CD4-positive, alpha-beta T cell treated with Interleukin-2 at 100 ng/mL for 4 hours (primary cell): ENCODE measurements at places on chromosomes 2 and 18.

GRCh38 chr2:60715561-60715960 lies 40.5 kb upstream of the PAPOLG start:
- DNase-seq, result no peak

DNA sequence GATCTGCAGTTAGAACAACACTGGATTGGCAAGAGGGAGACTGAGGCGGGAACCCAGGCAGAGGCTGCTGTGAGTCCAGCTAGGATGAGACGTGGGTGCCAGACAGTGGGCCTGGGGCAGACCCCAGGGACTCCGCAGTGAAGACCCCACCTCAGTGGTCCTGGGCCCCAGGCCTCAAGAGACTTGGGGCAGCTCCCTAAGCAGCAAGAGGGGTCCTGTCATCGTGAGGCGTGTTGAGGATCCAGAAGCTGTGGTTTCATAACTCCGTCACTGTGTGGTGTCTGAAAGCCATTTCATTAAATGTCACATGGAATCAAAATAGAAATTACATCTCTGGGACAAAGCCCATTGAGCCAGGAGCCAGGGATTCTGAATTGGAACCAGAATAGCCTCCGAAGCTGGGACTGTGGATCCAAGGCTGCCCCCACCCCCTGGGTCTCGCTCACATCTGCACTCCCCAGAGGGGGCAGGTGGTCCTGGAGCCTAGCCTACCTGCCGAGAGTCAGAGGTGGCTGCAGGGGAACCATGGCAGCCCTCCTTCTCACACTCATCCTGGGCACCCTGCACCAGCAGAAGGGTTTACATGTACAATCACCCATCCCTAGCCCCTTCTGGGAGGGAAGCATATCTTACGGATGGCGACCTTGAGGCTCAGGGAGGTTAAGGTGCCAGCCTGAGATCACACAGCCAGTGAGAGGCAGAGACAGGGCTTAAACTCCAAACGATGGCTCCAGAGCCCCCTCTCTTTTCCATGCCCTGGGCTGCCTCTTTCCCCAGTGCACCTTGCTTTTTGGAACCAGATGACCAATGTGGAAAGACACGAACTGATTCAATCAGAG lies 23.2 kb downstream of the RRM2 start:
- DNase-seq, result no peak

DNA sequence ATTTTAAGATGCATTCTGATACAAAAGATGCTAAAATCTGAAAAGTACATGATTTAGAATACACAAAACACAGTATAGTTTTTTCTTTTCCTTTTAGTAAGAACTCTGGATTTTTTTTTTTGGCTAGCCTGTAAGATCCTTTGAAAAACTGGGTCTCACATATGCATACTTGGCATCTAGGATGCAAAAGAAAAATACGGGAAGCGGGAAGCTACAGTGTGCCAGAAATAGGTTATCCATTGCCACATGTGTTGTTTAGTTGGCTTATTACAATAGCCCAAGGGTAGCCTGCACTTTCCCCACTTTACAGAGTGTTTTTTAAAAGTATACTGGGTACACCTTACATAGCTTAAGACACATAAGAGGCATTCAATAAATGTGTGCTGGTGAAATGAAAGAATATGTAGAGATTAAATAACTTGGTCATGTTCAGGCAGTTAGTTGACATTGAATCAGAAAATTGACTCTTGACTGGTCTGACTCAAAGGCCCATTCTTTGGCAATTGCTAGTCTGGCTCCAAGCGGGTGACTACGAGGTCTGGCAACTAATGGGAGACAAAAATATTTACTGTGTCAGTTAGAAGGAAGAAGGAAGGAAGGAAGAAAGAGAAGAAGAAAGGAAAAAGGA lies 286.8 kb upstream of the TRIB2 start:
- no peak for DNase-seq

DNA sequence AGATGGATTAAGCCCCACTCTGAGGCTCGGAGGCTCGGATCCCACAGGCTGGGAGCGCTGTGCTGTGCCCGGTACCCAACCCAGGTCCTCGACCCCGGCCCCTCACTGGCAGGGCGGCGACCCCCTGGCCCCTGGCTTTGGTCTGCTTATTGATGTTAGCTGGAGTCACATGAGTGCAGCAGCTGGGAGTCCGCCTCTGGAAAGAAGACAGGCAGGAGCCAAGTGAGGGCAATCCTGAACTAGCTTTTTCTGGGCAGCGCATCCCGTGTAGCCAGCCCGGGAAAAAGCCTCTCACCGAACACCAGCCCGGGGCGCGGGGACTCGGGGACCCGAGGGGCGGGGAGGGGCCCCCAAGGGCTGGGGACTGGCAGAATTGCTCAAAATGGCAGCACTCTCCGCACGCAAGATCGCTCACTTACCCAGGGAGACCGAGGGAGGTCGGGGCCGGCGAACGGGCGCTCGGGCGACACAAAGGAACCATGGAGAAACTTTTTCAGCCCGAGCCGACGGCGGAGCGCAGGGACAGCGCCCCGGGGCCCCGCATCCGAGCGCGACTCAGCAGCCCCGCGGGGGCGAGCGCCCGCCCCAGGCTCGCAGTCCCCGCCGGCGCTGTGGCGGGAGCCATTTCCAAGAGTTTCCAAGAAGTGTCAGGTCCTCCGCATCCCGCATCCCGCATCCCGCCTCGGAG lies 567 bp downstream of the TMEM200C start:
- DNase-seq, result no peak

DNA sequence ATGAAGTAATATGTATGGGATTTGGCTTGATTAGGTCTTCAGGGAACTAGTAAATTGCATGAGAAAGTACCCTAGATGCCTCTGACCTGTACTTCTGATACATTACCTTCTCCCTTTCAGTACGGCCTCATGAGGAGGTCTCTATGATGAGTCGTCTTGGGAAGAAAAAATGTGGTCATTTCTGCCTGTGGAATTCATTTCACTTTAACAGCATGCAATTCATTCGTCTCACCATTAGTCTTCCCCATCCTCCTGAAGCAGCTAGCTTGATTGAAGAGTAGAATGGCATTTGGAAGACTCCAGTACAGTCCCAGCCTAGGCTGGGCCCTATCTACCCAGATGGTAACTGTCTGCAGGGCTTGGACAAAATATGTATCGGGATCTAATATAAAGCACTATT lies 52.2 kb downstream of the TMX3 start:
- DNase-seq, result no peak

GRCh38 chr2:213007290-213007838 lies 144.0 kb downstream of the IKZF2 start:
- DNase-seq, result no peak

DNA sequence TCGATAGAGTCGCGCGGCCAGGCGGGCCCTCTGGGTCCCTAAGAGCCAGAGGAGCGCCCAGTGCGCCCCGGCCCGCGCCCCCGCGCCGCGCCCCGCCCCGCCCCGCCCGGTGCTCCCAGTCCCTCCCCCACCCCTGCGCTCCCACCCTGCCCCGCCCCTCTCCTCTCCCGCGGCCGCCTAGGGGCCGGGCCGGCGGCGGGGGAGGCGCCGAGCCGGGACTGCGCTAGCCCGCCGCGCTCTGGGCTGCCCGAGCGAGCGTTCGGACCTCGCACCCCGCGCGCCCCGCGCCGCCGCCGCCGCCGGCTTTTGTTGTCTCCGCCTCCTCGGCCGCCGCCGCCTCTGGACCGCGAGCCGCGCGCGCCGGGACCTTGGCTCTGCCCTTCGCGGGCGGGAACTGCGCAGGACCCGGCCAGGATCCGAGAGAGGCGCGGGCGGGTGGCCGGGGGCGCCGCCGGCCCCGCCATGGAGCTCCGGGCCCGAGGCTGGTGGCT lies at the start of gene GPC1:
Gene GPC1, plus strand, starts transcription at position 207 of the 491 bp plus-strand sequence. Its CDS starts 256 bp downstream, at position 463.
- DNase-seq, result peak; percentile 53

GRCh38 chr2:44579115-44579836 lies 217.5 kb downstream of the CAMKMT start:
- no peak for DNase-seq

DNA sequence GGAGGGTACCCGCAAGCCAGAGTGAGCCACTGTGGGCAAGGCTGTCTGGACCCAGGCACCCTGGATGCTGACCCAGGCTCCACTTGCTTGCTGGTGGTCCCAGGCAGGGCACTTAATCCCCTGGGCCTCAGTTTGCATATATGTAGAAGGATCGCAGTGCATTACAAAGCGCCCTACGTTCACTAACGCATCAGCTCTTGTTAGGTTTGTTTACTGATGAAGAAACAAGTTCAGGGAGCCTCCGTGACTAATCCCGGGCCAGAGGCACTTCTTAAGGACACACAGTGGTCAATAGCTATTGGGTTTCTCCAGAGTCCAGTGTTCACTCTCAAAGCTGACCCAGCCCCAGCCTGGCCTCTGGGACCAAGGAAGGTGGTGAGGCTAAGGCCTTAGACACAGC lies 70.2 kb downstream of the LBH start:
- no peak for DNase-seq

DNA sequence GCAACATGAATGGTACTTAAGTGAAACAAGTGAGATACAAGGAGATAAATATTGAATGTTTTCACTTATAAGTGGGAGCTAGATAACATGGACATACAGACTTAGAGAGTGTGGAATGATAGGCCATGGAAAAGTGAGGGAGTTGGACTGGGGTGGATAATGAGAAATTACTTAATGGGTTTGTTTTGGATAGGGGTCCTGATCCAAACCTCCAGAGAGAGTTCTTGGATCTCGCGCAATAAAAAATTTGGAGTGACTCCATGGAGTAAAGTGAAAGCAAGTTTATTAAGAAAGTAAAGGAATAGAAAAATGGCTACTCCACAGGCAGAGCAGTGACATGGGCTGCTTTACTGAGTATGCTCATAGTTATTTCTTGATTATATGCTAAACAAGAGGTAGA lies 508.9 kb downstream of the CNTNAP5 start:
- no peak for DNase-seq

DNA sequence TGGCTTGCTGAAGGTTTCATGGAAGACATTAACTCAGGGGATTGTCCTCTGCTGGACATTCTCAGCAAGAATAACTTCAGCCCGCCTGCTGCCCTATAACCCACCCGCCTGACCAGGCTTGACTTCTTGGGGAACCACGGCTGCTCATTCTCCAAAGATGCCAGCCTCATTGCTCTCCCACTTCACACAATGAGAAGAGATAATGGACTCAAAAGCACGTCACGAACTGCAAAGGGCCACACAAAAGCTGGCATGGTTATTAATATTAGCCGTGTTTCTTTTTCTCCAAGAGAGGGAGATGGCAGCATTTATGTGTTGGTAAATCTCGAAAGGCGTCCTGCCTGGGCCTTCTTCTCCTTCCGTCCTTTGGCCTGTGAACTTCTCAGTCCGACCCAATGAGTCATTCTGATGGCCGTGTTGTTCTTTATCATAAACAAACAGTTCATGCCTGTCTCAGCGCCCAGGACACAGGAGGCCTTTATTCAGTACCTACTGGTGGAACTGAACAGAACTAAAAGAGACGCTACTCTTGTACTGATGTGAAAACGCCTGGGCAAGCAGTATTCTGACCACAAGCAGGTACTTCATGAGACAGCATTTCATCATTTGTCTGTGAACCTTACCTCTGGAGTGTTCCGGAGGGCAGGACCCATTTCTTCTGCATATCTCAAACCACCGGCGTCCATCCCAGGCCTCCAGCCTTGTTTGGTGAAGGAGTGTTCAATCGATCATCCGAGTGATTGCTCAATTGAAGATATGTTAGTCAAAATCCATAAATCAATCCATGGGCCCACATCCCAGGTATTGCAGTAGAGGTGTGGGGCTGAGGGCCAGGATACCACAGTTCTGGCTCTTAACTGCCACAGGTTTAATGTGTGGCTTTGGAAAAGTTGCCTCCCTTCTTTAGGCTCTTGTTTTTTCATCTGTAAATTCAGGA lies 25.1 kb upstream of the KLHL29 start:
- no peak for DNase-seq

GRCh38 chr2:217463402-217464075 lies 539.3 kb downstream of the TNS1 start:
- DNase-seq, result no peak

DNA sequence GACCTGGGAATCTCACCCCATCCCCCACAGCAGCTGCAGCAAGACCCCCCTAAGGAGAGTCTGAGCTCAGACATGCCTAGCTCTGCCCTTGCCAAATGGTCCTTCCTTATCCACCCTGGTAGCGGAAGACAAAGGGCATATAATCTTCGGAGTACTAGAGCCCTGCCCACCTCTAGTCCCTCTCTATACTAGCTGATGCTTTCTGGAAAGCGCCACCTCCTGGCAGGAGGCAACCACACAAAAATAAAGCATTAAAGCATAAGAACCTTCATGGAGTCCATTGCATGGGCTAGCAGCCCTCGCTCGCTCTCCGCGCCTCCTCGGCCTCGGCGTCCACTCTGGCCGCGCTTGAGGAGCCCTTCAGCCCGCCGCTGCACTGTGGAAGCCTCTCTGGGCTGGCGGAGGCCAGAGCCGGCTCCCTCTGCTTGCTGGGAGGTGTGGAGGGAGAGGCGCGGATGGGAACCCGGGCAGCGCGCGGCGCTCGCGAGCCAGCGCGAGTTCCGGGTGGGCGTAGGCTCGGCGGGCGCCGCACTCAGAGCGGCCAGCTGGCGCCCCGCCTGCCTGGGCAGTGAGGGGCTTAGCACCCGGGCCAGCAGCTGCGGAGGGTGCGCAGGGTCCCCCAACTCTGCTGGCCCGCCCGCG lies 941.2 kb downstream of the SUCLG1 start:
- DNase-seq, result no peak

DNA sequence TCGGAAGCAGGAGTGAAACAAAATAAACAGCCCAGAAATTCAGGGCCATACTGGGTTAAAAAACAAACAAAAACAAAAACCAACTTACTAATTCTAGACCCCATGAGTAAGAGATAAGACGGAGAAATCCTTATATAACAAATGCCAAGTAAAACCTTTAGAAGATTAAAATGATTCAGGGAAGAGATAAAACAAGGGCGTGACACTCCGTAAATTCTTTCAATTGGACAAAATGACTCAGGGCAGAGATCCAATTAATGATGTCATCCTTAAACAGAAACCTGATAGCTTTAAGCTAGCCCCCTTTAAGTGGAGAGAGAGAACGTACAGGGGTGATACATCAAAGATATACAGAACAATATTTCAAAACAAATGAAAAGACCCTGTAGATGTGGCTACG lies 317.4 kb downstream of the NBAS start:
- DNase-seq, result no peak

DNA sequence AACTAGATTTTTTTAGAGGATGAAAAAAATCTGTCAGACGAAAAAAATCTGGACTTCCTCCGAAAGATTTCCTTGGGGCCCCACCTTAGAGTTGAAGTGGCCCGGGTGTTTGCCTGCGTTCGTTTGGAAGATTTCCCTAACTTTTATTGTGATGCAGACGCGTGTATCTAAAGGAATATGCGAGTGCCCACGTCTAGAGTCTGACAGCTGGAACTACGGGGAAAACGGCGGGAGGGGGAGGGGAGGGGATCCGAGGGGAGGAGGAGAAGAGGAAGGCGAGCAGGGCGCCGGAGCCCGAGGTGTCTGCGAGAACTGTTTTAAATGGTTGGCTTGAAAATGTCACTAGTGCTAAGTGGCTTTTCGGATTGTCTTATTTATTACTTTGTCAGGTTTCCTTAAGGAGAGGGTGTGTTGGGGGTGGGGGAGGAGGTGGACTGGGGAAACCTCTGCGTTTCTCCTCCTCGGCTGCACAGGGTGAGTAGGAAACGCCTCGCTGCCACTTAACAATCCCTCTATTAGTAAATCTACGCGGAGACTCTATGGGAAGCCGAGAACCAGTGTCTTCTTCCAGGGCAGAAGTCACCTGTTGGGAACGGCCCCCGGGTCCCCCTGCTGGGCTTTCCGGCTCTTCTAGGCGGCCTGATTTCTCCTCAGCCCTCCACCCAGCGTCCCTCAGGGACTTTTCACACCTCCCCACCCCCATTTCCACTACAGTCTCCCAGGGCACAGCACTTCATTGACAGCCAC lies 2.4 kb upstream of the SP9 start:
- no peak for DNase-seq

GRCh38 chr18:59904011-59904601 lies 4.3 kb downstream of the PMAIP1 start:
- DNase-seq, result no peak

- DNase-seq, result no peak
Observed at GRCh38 chr2:156803243-156803642, 367.1 kb downstream of the GPD2 start.
